ENCODE measurements at places on chromosomes 5 and 9.

GRCh38 chr5:82901281-82901888 is 175.8 kb downstream of the TMEM167A start:
- DNase-seq: no peak

GRCh38 chr9:130537346-130538050 is 41.9 kb upstream of the FUBP3 start:
- no peak for DNase-seq

GRCh38 chr5:139949710-139950109 is 93.4 kb downstream of the NRG2 start:
- DNase-seq: no peak

DNA sequence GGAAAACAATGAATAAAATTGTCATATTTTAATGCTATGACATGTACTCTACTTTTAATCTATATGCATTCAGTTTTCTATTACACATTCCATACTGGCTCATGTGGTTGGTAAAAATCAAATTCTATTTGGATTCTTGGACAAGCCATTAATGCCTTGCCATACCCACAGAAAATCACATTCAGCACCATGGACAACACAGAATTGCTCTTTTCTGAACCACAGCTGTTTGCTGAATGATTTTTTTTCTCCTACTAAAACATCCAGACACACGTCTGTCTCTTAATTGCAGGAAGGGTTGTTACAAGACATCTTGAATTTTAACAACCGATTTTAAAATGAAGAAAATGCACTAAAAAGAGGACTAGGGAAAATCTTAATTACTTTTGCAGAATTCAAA is 675.6 kb downstream of the BRINP1 start:
- no peak for DNase-seq

DNA sequence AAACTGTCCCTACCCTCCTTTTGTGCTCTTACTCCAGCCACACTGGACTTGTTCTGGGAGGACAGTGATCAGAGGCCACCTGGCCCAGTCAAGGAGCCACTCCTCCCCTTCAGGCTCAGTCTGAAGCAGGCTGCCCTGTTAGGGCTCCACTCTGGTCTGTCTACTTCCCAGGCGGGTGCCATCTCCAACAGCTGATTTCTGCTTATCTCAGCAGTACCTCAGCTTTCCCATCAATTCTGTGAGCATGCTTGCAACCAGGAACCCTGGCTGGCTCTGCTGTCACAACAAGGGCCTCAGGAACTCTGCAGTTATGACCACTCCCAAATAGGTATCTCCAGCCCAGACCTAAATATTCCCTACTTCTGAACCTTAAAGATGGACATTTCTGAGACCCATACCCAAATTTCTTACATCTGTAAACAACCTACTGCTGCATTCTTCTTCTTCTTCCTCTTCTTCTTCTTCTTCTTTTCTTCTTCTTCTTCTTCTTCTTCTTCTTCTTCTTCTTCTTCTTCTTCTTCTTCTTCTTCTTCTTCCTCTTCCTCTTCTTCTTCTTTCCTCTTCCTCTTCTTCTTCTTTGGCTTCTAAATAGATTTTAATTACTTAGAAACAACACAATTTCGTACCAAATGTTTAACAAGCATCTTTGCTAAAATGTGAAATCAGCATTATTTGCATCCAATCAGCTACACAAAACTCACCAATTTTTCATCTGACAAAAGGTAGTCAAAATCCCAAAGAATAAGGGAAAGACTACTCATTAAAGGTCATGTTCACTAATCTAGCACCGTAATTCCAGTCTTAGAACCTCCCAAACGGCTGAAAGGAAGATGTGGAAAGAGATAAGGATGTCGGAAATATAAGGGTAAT is 13.6 kb upstream of the SLC22A4 start:
- no peak for DNase-seq

DNA sequence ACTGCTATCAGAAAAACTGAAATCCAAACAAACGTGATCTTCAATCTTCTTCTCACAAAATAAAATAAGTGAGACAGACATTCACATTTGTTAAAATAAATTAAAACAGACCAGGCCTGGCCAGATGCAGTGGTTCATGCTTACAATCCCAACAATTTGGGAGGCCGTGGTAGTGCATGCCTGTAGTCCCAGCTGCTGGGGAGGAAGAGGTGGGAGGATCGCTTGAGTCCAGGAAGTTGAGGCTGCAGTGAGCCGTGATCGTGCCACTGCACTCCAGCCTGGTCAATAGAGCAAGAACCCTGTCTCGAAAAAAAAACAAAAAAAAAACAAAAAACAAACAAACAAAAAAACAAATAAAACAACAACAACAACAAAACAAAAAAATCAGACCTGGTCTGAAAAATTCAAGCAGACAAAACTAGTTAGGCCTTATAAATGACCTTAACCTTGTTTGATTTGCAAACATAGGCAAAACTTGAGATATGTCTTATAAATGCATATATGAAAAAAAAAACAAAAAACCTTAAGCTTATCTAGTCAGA is 10.8 kb downstream of the MAPKAP1 start:
- no peak for DNase-seq

GRCh38 chr5:173020643-173021042 is 35.5 kb upstream of the CREBRF start:
- DNase-seq: no peak

DNA sequence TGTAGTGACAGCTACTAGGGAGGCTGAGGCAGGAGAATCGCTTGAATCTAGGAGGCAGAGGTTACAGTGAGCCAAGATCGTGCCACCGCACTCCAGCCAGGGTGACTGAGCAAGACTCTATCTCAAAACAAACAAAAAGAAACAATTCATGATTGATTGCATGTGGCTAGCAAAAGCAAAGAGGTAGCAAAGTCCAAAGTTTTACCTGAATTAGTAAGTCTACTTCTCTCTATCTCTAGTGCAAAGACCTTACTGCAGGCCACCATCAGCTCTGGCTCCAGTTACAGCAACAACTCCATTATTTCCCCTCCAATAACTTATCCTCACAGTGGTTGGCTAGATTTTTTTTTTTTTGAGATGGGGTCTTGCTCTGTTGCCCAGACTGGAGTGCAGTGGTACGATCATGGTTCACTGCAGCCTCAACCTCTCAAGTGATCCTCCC is 6.2 kb upstream of the SAR1B start:
- DNase-seq: no peak

- DNase-seq: no peak
These were observed 626.6 kb upstream of the SGCD start for GRCh38 chr5:155700333-155700732.

DNA sequence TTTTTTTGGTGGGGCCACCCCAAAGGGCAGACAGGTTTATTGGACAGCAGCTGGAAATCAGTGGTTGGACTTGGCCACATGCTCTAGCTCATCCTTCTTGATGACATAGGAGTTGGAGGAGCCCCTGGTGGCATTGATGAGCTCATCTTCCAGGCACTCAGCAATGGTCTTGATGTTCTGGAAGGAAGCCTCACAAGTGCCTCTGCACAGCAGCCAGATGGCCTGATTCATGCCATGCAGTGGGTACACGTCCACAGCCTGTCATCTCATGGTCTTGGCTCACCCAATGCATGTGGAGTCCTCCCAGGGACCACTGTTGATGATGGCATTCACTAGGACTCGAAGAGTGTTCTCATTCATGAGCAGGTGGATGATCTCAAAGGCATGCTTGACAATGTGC is 11.3 kb upstream of the RCL1 start:
- DNase-seq: no peak

GRCh38 chr5:176857216-176857893 is 41.8 kb downstream of the HK3 start:
- DNase-seq: no peak

- no peak for DNase-seq
These were observed 248.8 kb downstream of the ISL1 start for GRCh38 chr5:51632027-51632426.

- DNase-seq: no peak
These were observed 106.6 kb upstream of the PJA2 start for GRCh38 chr5:109516390-109516789.

- no peak for DNase-seq
These were observed 3.5 kb downstream of the SOWAHA start for GRCh38 chr5:132816554-132816953.

DNA sequence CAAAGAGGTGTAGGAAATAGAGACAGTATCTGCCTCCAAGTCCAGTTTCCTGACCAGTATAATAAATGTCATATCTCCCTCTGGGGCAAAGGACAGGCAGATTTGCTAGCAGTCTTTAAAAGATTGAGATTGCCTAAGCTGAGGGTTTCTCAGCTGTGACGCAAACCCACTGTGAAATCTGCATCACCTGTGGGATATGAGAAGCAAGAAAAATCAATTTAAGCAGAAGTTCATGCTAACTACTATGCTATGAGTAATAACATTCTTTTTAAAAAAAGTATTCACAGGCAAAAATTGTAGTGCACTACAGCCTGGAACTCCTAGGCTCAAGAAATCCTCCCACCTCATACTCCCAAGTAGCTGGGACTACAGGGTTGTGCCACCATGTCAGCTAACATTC is 168.1 kb upstream of the POC5 start:
- no peak for DNase-seq

DNA sequence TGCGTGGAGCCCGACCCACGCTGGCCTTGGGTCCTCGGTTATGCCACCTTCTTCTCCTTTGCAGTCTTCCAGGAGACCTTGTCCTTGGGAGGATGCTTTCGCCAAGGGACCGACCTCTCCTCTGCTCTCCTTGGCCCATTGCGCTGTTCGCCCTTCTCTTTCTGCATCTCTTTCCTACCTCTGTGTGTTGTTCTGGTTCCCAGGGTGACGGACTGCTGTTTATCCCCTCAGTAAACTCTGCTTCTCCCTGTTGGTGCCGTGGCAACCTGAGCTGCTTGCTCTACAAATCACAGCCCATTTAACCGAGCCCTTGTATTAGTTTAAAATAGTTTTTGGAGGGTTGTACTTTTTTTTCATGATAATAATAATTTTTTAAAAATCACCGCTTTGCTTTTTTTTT is 97.9 kb downstream of the DAPK1 start:
- DNase-seq: no peak

DNA sequence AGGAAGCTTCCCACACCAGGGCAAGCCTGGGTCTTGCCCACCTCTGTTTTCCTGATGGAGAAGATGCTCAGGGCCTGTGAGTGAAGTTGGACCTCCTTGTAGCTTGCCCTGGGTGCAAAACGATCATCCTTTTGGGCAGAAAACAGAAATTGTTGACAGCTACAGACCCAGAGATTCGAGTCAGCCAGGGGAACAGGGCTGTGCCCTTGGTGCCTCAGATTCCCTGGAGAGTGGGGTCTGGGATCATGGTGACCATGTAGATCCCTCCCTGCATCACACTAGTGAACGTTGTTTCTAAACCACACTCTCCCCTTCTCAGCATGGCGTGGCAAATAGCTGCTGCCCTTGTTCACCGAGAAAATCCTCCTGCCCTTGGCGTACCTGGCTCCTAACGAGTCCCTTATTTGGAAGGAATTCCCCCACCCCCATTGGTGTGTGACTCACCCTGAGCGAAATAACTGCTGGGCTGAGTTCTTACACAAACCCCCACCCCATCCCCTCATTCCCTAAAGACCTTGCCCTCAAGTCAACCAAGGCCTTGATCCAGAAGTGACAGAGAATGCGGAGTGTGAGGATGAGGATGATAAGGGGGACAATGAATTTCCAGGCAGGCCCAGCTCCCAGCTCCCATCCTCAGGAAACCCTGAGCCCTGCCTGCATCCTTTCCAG is 1.1 kb upstream of the DCANP1 start:
- DNase-seq: no peak

- DNase-seq: no peak
These were observed at the start of gene PPP1R2B for GRCh38 chr5:156850206-156850751. TSS of gene PPP1R2B (plus strand) at chr5:156850295. CDS start at chr5:156850563, 268 bp downstream.

DNA sequence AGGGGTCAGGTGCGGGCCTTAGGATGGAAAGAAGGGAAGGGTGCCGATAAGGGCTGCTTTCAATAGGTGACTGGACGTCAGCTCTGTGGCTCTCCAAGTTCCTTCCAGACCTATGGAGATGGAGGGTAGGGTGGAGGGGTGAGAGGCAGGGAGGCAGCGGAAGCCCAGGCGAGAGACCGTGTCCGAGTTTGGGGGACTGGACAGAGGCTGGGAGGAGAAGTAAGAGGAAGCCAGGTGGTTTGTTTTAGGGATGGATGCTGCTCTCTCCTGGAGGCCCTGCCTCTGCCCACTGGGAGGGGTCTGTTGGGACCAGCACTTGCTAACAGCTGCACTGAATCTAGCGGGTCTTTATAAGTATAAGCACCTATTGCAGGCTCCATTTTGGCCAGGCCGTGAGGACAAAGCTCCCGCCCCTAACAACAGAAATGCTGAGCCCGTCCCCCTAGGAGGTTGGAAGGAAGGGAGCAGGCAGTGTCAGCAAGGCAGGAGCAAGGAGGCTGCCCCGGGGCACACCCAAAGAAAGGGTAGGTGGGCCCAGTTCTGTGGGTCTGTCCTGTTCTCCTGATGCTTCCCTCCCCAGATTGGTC is 167.5 kb downstream of the DAB2IP start:
- DNase-seq: no peak

GRCh38 chr9:112789473-112789872 is 38.9 kb downstream of the SNX30 start:
- no peak for DNase-seq

DNA sequence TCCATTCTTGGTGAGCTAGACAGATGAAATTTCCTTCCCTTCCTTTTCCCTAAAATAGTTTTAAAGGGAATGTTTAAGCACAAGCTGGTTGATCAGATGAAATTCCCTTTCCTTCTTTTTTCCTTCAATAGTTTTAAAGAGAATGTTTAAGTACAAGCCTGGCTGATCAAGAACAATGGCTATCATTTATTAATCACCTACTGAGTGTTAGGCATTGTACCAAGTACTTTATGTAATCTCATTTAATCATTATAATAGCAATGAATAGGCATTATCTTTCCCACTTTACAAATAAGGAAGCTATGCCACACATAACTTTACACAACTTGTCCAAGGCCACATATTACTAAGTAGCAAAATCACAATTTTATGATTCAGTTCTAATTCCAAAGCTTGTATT is 152.0 kb upstream of the ACOT12 start:
- DNase-seq: no peak

- no peak for DNase-seq
These were observed 3.9 kb downstream of the TBC1D2 start for GRCh38 chr9:98251551-98251950.

GRCh38 chr5:133309166-133309795 is 257.5 kb downstream of the HSPA4 start:
- no peak for DNase-seq

DNA sequence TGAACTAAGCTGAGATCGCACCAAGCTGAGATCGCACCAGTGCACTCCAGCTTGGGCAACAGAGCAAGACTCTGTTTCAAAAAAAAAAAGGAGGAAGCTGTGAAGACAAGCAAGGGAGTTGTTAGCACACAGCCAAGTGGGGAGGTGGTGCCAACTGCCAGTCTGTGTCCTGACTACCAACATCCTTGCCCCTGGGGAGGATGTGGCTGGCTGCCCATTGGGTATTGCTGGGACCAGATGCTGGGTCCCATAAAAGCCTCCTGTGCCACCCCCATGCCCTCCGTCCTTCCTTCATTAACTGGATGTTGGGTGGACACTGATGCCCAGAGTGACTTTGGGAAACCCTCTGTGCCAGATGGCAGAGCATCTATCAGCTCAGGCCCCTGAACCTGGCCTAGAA is 157.1 kb upstream of the COL5A1 start:
- no peak for DNase-seq

GRCh38 chr5:103435136-103435889 is 127.3 kb downstream of the NUDT12 start:
- no peak for DNase-seq

GRCh38 chr5:14179446-14179845 is 36.3 kb downstream of the TRIO start:
- DNase-seq: no peak
